Cardiac septum (tissue), 1 donor: ENCODE measurements at places on chromosomes 2 and 18. TPM values are rescaled to one million over a fixed set of nuclear protein-coding genes. Genes with fewer than 3 reads are reported as not detected.

- DNase-seq = no peak
Measured at GRCh38 chr2:224971214-224971613, 71.1 kb downstream of the DOCK10 start.

DNA sequence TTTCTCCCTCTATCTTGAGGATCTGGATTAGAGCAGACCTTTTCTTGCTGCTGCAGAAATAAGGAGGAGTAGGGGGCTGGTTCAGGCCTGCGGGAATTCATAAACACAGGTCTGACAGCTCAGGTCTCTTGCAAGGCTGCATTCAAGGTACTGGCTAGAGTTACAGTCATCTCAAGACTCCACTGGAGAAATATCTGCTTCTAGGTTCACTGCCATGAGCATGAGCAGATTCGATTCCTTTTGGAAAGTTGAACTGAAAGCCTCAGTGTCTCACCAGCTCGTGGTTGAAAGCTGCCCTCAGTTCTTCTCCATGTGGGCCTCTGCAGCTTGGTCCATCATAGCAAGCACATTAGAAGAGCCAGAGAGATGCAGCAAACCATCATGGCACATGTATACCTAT lies 124.4 kb upstream of the SETBP1 start:
- DNase-seq = no peak

Gene TDRD15
- total RNA-seq = not detected

Gene NYAP2
- 0.05 TPM for total RNA-seq

- no peak for DNase-seq
Measured at GRCh38 chr18:4871197-4871596, 325.9 kb downstream of the AKAIN1 start.

DNA sequence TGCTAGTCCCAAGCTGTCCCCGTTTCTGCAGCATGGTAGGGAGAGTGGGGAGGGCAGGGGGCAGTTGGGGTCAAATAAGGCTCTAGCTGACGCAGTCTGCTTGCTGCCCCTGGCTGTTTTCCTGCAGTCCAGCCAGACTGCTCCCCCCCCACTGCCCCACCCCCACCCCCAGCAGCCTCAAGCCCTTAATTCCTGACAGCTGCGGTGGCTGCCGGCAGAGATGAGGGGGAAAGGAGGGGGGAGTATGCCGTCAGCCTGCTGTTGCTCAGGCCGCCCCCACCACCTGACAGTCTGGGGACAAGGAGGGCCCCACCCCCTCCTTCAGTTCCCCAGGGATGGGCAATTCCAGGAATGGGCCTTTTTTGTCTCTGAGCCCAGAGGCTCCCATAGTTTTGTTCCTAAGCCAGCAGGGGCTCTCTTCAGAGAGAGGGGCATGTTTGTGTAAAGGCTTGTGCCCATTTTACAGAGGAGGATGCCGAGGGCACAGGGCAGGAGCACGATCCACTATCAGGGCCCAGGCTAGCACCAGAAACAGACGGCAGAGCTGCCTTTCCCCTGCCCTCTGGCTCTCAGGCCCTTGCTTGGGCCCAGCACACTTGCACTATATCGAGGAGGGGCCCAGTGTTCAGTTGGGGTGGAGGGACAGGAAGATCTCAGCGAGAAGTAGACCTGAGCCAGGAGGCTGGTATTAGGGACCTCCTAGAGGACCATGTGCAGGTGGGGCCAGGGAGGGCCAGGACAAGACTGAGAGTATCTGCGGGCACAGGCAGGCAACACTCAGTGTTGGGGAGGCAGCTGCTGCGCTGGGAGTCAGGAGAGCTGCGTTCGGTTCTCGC lies 1.5 kb upstream of the WNT10A start:
- no peak for DNase-seq

DNA sequence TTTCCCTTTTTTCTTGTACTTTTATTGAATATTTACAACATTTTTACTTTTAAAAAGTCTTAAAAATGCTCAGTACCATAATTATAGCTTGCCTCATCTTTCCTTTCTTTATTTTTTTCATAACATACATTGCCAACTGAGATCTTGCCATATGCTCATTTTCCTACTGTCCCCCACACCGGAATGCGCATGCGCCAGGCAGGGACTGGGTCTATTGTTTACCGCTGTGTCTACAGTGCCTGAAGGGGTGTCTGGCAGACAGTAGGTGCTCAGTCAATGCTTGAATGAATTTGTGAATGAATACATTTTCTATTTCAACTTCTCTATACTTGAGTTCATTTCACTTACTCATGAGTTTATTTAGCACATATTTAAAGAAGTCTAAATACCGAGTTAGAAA lies 158.0 kb downstream of the CYP26B1 start:
- no peak for DNase-seq

Gene CROCC2
- not detected for total RNA-seq

DNA sequence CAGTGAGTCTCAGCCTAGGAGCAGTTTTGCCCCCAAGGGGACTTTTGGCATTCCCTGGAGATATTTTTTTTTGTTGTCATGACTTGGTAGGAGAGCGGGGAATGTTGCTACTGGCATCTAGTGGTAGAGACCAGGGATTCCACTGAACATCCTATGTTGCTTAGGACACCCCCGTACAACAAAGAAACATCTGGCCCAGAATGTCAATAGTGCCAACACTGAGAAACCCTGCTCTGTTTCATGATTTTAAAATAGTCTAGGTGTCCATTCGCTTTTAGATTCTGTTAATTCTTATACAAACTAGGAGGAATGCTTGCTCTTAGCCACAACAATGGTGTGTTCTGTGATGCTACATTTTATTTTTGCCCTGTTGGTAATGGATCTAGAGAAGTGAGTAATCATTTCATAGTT lies 225.8 kb upstream of the SIX3 start:
- no peak for DNase-seq

- no peak for DNase-seq
Measured at GRCh38 chr2:232340171-232340935, 38.2 kb upstream of the ALPP start.

GRCh38 chr18:6010284-6010683 lies 115.0 kb upstream of the TMEM200C start:
- DNase-seq = no peak

- DNase-seq = no peak
Measured at GRCh38 chr2:212949786-212950185, 201.6 kb downstream of the IKZF2 start.

Gene LINC00305
- total RNA-seq = not detected

Gene CHRNG
- not detected for total RNA-seq

DNA sequence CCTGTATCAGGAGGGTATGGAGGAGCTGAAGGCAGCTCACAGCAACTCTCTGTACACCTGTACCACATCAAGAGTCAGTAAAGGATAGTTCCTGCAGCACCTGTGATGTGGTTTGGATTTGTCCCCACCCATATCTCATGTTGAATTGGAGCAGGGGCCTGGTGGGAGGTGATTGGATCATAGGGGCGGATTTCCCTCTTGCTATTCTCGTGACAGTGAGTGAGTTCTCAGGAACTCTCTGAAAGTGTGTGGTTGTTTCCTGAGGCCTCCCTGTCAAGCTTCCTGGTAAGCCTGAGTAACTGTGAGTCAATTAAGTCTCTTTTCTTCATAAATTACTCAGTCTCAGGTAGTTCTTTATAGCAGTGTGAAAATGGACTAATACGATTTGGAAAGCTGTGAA lies 28.9 kb downstream of the OSBPL1A start:
- DNase-seq = no peak

Gene GPR75
- total RNA-seq = 3.0 TPM

- DNase-seq = no peak
Measured at GRCh38 chr2:23526114-23526513, 141.1 kb downstream of the KLHL29 start.

Gene COL3A1
- 180 TPM for total RNA-seq

Gene MTHFD2
- total RNA-seq = 26.8 TPM

- DNase-seq = no peak
Measured at GRCh38 chr2:233087713-233088112, 27.6 kb downstream of the INPP5D start.

DNA sequence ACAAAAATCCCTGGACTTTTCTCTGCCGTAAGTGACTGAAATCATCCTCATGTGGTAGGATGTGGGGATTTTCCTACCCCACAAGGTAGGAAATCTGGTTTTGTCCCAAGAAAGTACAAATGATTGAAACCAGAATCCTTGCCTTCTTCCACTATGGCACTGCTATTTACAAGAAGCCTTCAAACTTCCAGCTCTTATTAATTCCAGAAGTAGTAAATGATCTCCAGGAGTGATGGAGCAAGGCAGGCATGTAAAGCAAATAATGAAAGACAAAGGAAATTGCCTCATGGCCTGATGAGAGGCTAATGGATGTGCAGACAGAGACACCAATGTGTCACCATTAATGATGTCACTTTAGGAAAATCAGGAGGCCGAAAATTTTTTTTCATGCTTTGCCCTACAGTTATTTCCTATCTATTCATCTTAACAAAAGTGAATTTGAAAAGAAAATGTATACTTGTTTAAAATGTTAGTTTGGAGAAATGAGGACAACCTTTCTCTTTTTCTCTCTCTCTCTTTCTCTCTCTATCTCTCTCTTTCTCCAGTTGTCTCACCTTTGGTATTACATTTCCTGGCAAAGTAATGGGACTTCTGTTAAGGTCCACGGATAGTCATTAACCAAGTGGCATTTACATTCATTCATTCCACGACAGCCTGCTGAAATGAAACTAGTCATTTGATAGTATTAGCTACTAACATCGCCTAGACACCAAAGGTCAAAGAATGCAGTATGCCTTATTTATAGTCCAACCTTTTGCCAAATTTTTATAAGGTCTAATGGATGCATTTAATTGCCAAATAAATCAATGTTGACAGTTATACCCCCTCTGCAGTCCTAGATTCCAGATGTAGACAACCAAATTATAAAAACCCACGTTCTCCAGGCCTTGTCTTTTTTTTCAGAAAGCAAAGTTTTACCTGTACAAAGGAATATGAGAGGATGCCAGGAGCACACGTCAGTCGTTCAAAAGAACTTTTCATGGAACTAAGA lies 5.0 kb upstream of the EVA1A start:
- DNase-seq = no peak

- DNase-seq = no peak
Measured at GRCh38 chr2:104410136-104410535, 443.8 kb upstream of the POU3F3 start.

Gene CRYGC
- not detected for total RNA-seq

DNA sequence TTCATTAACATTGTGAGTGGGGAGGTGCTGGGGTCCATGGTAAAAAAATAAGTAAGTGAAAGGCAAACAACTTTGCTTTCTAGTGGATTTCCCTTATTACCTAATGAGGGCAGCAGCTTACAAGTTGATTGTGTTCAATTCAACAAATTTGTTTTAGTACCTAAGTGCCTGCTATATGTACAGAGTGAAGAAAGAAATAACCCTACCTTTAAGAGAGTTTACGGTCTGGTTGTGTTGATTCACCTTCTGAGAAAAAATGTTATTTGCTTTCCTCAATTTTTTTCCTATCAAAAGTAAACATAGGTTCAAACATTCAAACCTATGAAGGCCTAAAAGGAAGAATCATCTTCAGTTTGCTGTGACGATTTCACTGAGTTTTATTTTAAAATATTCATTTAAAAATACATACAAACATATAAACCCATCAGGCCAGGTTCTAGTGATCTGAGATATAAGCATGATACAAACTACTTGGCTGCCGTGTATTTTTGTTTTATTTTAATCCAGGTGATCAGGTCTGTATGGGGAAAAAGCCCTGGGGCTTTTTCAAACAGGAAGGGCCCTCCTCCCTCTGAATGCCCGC lies 1.5 kb upstream of the SPTBN1 start:
- DNase-seq = no peak

GRCh38 chr18:55968550-55968949 lies 380.6 kb upstream of the TCF4 start:
- DNase-seq = no peak

Gene POTEI
- not detected for total RNA-seq

Gene MDH1B
- 1.3 TPM for total RNA-seq
